NCI-H1436 treated with DMSO at 0.1 percent for 48 hours (cell line): ENCODE measurements at places on chromosomes 1 and 21.

DNA sequence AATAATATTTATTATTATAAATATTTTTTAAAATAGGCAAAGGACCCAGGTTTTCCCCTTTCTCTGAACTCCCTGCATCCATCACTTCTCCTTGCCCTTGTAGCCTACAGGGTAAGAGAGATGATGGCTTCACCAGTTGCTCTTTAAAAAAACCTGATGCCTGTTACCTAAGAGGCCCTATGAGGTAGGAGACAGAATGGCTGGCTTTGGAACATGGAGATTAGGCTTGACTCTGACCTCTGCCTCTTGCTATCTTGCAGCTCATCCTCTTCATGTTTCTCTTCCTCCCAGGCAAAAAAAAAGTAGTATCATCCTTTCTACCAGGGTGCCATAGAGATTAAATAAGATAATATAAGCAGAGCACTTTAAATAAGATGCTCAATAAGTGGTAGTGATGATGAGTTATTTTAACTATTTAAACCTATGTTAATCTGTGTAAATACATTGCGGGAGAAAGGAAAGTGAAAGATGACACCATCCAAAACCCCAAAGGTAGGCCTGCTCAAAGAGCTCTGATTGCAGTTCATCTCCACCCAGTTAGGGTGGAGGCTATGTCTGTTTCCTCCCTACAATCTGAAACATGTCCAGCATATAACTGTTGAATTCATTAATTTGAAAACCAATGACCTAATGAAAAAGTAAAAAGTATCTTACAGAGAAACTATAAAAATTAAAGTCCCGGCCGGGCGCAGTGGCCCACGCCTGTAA is 51.8 kb downstream of the RGS2 start:
- no peak for DNase-seq

- no peak for DNase-seq
Observed at GRCh38 chr1:172960454-172961208, 90.1 kb downstream of the TNFSF18 start.

DNA sequence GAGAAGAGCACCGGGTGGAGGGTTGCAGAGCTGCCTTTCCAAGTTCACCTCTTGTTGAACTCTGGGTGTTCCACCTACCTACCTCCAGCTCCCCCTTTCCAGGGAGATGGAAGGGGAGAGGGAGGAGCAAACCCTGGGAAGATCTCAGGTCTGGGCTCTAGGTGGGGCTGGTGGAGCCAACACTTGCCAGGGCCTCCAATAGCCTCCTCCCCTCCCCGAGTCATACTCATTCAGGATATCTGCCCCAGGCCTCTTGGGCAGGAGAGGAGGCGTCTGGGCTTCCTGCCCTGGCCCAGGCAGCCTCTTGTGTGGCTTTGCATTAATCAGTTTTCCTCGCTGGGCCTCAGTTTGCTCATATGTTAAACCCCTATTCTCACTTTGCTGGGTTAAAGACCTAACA is 13.4 kb downstream of the RAP1GAP start:
- DNase-seq = no peak

DNA sequence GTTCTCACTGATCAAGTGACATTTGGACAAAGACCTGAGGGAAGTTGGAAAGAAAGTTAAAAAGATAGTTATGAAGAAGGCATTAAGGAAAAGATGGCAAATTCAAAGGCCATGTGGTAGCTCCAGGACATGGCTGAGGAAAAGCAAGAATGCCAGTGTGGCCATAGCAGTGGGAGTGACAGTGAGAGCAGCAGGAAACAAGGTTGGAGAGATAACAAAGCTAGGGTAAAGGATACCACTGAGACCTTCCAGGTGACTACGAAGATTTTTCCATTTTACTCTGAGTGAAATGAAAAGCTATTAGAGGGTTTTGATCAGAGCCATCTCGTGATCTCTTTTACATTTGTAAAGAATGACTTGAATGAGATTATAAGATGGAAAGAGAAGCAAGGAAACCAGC is 170.6 kb downstream of the SLC44A5 start:
- DNase-seq = no peak

DNA sequence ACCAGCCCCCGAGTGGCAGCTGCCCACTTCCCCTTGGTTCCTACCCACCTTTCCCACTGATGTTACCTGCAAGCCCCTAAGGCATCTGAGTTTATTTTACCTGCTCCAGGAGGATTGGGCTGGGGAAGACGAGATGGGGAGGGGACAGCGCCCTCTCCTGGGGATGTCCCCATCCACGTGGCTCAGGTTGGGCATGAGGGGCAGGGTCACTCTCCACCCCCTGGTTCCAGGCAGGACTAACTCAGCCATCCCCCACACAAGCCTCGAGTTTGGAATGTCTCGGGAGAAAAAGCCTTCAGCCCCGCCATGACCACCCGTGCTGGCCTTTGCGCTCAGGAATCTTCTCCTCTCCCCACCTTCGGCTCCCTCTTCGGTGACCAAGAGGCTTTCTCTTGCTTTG is 90.0 kb downstream of the ARHGEF10L start:
- DNase-seq = no peak

DNA sequence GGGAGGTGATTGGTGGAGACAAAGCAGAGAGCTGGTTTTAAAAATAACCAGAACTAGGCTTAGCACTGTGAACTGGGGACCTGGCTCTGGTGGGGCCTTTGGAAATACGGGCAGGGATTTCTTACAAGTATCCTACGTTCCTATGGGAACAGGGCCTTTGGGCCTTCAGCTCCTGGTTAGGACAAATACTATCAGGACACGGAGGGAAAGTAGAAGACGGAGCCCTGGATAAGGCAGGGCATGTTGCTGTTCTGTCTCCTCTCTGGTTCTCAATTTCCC is 5.3 kb upstream of the MYOG start:
- no peak for DNase-seq

GRCh38 chr1:30903343-30904034 is 5.1 kb downstream of the SDC3 start:
- DNase-seq = no peak

DNA sequence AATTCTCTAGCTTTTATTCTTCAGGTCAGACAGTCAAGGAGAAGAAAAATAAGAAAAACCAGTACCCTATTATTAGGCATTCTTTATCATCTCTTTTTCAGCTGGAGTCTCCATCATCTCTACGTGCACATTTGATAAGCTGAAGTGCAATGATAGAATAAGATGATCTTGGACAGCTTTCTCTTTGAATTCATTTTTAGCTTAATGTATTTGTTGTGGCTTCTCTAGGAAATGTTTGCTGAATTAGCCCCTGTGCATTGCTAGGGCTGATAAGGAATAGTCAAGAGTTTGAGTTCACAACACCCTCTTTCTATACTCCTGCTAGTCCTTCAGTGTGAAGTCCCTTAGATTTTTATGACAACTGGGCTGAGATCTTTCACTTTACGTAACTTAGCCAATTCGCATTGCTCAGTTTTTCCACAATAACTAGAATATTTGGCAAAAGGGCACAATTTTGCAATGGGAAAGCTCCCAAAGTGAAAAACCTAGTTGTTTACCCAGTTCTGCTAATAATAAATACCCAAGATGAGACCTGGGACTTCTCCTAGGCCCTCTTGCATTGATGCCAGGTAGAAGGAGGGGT is 7.0 kb upstream of the KCNJ15 start:
- DNase-seq = no peak

GRCh38 chr1:42334240-42335049 is 590 bp downstream of the FOXJ3 start:
- no peak for DNase-seq

- no peak for DNase-seq
Observed at GRCh38 chr1:212495766-212496494, 63.2 kb downstream of the NENF start.
